Thymus (tissue), 14 donors: ENCODE measurements at places on chromosomes 11 and 22. TPM values are rescaled to one million over a fixed set of nuclear protein-coding genes. Genes with fewer than 3 reads are reported as not detected.
A peak's percentile ranks its signal among the peaks of the same experiment; 100 is the strongest.

CEP164 gene
- polyA plus RNA-seq = 24.8 TPM

TRPC6 gene
- 0.55 TPM for polyA plus RNA-seq

BACE1-AS gene
- 6.7 TPM for polyA plus RNA-seq

MUC5AC gene
- polyA plus RNA-seq = 0.02 TPM

RAG2 gene
- 16.5 TPM for polyA plus RNA-seq

DNA sequence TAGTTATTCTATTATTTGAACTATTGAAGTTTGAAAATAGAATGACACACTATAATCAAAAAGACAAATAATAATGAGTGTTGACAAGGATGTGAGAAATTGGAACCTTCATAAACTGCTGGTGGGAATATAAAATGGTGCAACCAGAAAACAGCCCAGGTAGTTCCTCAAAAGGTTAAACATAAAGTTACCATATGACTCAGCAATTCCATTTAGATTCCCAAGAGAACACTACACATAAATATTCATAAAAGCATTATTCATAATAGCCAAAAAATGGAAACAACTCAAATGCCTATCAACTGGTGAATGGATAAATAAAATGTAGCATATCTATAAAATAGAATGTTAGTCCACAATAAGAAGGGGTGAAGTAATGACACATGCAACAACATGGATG lies 21.7 kb downstream of the CCDC73 start:
- no peak for DNase-seq

GRCh38 chr11:46641639-46642038 lies 24.3 kb downstream of the ATG13 start:
- no peak for DNase-seq

- DNase-seq = no peak
Measured at GRCh38 chr11:46105926-46106325, 15.3 kb downstream of the PHF21A start.

DNA sequence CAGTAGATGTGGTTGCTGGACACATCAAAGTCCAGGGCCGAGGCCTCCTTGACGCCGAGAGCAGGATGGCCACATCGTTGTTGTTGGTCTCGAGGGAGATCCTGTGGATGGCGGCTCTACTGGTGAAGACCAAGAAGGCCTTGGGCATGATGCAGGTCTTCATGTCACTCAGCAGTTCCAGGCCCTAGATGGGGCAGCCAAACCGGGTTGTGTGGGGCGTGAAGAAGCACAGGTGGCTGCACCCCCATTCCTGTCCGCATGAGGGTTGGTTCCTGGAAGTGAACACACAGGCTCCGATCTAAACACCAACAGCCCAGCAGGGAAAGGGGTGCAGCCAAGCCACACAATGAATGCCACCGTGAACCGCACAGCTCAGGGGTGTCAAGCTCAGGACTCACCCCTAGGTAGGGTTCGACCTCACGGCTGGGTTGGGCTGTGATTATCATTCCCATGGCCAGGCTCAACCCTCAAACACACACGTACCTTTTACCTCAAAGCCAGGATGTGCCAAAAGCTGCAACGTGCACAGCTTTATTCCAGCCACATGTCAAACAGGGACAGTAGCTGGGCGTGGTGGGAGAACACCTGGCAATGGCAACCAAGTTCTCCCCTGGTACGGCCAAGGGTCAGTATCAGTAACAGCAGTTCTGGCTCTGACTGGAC lies 132.3 kb downstream of the CRYBB2 start:
- no peak for DNase-seq

- DNase-seq = no peak
Measured at GRCh38 chr11:96051820-96052219, 127.9 kb upstream of the MTMR2 start.

GRCh38 chr11:113023228-113023627 lies 62.0 kb downstream of the NCAM1 start:
- DNase-seq = no peak

- DNase-seq = peak; percentile 27
Measured at GRCh38 chr11:114259124-114259526, 37.1 kb upstream of the NNMT start.

DNA sequence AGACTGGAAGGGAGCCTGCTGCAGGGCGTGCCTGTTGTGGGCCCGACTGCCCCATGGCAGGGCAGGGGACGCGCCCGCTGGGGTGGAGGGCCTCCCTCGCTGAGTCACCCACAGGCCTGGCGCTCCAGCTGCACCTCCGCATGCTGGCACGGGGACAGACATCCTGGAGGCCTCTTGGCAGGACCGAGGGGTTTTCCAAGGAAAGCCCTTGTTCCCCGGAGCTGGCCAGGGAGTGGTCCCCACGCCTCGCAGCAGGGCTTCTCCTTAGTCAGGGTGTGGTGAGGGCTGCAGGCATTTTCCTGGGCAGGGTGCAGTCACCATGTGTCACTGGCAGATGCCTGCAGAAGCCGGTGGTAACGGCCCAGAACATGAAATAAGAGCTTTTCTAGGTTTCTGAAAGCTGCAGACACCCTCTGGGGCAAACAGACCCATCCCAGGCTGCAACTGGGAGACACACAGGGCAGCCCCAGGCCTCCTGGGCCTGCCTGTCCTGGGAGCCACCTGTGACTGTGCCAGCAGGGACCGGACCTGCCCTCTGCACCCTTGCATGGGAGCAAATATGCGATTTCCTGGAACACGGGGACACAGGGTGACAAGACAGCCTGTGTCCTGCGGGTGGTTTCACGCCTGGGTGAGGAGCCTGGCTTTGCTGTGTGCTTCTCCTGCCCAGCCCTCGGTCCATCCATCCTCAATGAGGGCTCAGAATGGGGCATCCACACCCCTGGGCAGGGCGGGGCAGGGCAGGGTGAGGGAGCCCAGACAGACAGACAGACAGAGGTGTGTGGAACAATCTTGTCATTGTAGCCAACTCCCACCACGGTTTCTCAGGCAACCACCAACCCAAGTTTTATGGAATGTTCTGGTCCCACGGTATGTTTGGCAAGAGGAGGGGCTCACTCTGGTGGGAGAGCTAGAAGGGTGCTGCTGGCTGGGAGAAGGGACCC lies 43.2 kb upstream of the FADD start:
- no peak for DNase-seq

DNA sequence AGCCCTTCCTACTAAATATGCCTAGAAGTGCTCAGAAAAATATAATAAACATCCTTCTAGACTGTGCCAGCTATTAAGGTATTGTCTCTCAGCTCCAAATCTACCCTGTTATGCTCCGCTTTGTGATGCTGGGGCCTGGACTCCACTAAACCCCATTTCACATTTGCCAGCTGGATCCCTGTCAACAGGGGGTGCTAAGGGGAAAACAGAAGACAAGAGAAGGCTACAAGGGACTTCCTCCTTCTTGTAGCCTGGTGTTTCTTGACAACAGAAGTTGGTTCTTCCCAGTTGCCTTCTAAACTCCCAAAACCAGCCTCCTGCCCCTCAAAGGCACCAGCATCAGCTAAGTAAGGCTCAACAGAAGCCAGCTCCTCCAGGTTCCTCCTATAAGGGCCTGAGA lies 5.2 kb downstream of the NUMA1 start:
- DNase-seq = peak; percentile 49
